ENCODE measurements at places on chromosomes 3 and 15. TPM values are rescaled to one million over a fixed set of nuclear protein-coding genes. Genes with fewer than 3 reads are reported as not detected.

GRCh38 chr3:31661286-31661685, 128.6 kb downstream of the STT3B start:
- DNase-seq = no peak

DNA sequence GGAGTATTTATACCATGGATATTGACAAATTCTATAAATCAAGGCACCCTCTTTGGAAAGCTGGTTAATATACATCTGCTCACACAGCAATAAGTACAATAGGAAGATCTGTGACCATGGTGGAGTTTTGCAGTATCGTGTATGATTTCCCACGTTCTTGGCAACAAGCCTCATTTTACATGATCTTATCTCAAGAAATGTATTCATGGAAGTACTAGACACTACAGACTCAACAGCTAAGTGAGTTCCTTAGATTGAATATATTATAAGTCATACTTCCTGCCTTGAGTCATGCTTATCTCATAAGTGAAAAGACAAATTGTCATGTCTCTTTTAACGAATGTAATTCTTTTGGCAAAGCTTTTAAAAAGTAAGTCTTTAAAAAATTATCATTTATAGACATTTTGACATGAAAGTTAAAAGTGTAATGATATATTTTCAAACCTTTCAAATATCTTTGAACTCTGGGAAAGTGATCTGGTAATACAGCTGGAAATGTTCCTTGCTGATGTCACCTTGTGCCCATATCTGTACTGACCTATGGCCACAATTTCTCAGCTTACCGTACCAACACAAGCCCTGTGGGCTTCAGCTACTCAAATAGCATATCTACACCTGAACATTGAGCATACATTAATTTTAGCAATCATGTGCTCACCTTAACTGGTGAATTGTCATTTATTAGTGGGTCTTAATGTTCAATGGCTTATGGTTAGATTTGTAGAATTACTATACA, 130.3 kb upstream of the TMC3 start:
- peak; percentile 55 for DNase-seq

- no peak for DNase-seq
These were observed 64.9 kb downstream of the UACA start for GRCh38 chr15:70698426-70698825.

GRCh38 chr3:29747991-29748390, 467.1 kb downstream of the RBMS3 start:
- no peak for DNase-seq

The A4GNT gene
- total RNA-seq = not detected

The SLC6A20 gene
- total RNA-seq = not detected

DNA sequence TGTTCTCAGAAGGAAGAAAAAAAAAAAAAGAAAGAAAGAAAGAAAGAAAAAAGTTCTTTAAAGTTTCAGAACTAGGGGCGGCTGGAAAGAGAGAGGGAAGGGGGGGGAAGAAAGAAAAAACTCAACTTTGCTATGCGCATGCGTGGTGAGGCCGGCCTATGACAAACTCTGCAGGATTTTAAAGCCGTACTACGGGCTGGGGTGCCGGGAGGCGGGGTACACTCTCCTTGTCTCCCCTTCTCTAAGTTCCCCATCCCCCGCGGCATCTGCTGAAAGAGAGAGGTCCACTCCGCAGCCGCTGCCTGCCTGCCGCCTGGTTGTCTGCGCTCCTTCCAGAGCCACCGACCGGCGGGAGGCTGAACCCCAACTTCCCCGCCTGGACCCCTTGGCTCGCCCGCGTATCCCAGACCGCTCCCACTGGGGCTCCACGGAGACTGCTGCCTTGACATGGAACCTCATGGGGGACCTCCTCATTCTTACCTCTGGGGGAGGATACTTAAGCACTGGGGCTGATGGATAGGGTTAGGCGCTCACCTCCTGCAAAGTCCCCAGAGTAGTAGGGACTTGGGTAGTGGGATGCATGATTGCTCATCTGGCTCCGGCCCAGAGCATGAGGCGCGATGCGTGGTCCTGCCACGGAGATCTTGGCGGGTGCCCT, 1.4 kb upstream of the WNT5A start:
- peak; percentile 70 for DNase-seq

DNA sequence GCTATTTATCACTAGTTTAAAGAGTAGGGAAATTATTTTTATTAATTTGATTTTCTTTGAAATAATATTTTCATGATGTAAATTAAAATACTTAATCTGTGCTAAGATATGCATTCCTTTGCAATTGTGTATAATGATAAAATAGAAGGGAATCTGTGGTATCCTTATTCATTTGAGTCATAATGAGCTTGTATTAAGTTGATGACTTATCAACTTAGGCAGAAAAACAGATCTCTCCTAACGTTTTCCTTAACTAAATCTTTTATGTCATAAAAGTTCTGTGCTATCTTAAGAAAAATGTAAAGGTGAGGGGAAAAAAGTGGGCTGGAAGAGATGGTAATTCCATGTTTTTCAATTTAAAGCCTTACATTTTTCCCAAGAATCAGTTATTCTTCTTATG, 1.9 kb downstream of the FGF7 start:
- DNase-seq = no peak

The KCNAB1 gene
- total RNA-seq = not detected

The GPR171 gene
- not detected for total RNA-seq

The ATOSA gene
- total RNA-seq = 6.5 TPM

GRCh38 chr3:123042413-123042812, 14.8 kb upstream of the SEMA5B start:
- DNase-seq = no peak

DNA sequence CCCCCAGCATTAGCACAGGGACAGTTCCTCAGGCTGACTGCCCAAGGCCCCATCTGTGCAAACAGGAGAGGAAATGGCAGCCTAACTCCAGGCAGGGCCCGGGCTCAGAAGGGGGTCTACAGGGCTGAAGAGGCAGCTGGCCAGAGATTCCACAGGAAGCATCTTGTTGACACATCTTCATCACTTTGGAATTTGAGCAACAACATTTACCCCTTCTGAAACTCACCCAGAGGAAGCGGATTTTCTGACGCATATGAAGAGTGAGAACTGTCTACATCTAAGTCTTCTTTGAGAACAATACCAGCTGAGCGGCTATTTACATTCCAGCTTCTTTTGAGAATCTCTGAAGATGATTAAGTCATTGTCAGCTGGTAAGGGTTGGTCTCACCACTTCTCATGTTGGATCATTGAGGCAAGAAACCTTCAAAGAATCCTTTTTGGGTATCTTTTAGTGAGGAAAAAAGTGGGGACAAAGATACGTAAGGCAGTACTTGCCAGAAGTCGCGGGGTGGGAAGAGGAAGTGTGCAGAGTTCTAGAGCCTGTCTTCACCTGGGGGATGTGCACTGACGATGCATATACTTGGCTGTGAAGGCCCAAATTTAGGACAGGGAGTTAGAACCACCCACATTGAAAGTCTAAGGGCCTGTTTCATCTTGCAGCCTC, 25.4 kb upstream of the SRP14 start:
- DNase-seq = peak; percentile 92

DNA sequence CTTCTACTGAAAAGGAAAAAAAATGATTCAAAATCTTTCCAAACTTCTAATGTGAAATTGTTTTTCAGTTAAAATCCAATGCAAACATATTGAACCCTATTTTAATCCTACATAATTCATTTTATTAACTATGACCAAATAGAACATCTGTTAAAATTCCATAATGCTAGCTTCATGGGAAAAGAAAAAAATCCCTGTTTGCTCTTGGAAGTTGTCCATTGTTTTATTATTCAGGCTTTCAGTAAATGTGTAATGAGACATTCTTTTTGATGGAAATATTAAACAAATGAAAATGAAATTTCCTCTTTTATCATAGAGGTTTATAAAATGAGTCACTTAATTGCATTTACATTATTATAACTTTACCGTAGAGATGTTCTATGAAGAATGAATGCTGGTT, 49.5 kb downstream of the SLC25A26 start:
- no peak for DNase-seq

The SEMA5B gene
- not detected for total RNA-seq

- DNase-seq = no peak
These were observed 38.9 kb upstream of the IREB2 start for GRCh38 chr15:78399091-78399490.

The ZDHHC3 gene
- total RNA-seq = 122 TPM

DNA sequence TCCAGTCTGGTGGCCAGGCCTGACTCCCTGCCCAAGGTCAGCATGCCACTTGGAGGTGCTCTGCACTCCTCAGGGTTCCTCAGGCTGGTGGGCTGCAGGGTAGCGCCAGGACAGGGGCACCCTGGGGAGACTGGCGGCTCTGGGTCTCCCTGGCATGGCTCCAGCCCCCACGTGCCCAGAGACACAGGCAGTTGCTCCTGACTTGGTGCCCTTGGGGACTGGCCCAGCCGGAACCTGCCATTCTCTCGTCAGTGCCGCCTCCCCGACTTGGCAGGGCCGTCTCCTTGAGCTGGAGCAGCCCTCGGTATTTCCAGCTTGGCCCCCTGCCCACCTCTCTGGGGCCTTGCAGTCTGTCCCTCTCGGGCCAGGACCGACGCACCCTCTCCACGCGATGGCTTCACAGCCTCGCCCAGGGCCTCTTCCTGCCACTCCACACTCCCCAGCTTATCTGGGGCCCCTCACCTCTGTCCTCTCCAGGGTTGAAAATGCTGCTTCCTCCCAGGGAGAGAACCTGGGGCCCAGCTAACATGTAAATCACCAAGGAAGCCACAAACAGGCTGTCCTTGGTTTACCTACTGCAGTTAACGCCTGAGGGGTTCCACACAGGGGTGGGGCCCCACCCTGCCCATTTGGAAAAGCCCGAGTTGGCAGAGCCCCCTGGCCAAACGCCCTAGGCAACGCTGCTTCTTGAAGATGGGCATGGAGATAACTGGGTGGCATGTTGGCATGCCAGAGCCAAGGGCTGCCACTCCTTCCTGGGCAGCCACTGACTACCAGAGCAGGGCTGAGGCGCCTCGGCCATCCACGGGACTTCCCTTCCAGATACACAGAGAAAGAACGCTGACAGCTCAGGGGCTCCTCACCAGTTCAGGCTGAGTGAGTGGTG, 61.4 kb downstream of the SMAD6 start:
- peak; percentile 47 for DNase-seq

Measured in PC-3 (cell line).